GM10248 (cell line): ENCODE measurements at places on chromosomes 1 and 21.
A peak's percentile ranks its signal among the peaks of the same experiment; 100 is the strongest.

DNA sequence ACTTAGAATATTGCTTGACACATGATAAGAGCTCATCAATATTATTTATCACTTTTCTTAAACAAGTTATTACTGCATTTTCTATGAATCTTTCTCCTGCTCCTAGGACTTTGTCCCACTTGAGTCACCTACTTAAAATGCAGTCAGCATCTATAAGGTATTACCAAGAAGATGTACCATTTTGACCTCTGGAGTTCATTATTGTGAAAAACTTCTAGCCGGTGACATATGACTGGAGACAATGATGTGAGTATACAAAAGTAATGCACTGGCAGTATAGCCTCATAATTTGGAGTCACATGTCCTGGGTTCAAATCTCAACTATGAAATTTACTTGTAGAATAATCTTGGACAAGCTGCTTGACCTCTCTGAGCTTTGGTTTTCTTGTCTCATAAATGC is 278.5 kb downstream of the PLPP3 start:
- DNase-seq = no peak

DNA sequence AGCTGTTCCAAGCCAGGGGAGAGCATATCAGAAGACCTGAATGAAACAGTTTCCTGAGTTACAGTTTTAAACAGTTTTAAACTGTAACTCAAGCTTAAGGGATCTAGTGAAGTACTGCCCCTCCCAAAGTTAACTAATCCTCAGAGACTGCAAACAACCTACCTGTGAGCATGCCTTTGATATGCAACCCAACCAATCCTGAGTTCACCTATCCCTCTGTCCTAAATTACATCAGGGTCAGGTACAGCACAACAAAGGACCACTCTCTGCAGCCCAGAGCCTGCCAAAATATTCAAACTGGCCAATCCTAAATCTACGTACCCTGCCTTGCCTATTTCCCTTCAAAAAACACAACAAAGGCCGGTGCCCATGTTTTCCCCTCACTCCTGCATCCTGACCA is 32.8 kb upstream of the RAVER2 start:
- no peak for DNase-seq

DNA sequence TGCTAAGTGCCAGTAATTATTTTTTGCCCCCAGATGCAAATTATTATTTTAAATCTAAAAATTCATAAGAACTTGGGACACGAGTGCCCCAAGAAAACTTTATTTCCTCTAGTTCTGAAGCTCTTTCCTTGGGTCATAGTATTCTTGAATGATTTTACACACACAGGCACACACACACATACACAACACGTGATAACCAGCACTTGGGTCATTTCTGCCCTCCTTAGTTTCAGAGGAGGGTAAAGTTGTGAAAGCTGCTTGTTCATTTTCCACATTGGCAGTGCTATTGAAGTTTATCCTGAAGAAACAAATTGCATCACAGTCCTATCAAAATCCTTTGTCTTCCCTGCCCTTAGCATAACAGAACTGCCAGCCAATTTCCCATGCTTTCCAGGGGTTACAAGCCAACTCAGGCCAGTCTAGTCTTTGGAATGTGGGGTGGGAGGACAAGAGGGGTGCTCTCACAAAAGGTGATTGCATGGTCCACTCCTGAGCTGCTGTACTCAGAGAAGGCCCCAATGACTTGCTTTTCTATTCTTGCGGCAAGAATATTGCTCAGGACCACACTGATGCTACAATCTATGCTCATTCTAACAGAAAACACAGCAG is 98.5 kb upstream of the POGK start:
- no peak for DNase-seq

DNA sequence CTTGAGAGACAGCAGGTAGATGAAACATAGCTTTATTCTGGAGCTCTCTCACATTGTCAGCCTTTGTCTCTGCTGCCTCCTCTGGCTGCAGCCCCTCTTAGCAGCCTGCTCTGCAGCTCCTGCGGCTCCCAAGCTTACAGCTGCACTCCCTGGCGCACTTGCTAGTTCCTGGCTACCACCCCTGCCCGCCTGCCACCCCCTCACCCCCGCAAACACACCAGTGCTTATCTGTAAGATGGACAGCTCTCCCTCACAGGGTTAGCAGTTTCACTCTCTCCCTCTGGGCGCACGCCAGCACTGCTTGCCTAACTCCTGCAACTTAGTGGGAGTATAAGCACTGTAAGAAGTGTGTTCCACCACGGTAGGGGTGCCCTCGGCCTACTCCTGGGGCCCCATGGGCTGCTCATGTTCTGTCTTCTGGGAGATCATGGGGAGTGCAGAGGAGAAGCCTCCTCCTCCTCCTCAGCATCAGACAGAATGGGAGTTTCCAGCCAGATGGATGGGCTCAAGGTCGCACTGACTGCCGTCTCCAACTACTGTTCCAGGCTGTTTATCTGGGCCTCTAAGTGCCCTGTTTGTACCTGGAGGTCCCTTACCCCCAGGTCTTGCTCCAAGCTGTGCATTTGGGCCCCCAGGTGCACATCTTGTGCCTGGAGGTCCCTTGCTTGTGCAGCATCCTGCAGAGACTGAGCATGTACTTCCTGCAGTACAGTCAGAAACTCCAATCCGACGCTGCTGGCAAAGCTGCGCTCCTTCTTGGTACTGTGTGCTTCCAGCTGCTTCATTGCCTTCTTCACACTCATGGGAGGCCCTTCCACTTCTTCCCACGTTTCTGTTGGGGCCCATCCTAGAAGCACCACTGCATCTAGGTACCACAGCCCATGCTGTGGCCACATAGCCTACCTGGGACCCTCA is 1388.1 kb downstream of the AMY1C start:
- peak; percentile 18 for DNase-seq

DNA sequence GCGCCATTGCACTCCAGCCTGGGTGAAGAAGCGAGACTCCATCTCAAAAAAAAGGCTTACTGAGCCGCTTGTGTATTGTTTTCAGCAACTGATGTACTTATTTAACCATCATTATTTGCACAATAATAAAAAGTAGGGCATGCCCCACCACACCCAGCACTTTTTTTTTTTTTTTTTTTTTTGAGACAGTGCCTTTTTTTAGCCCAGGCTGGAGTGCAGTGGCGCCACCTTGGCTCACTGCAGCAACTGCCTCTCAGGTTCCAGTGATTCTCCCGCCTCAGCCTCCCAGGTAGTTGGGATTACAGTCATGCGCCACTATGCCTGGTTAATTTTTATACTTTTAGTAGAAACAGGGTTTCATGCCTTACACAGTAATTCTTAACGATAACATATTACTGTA is 12.2 kb upstream of the TRNAU1AP start:
- DNase-seq = no peak

DNA sequence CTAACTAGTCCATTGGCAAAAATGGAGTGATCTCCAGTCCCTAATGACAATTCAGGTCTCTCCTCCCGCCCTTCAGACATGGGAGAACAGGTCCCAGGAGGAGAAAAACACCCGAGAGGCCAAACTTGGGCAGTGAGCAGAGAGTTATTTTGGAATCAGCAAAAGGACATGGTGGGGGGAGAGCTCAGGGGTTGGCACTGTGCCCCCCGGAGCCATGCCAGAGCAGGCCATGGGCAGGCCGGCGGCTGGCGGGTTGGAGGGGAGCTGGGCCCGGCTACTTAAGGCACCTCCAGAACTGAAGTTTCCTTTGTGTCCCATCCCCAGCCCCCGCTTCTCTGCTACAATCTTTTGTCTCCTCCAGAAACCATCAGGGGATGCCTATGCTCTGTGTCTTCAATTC is 7.1 kb downstream of the LGR6 start:
- no peak for DNase-seq

DNA sequence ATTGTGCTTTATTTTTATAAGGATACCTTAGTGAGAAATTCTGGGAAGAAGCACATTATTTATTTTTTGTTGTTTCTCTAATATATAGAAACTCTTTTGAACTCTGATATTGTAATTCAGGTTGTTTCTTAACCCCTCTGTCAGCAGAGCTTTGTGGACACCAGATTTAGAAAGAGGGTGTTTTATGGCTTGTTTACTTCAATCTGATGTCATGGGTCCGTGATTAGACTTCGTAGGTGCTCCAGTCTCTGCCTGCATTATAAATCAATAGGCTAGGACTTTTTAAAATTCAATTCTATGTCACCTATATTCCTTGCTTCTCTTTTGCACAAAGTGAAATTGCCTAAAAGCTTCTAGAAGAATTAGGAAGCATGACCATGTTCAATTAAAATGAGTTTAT is 47.3 kb upstream of the CCDC190 start:
- DNase-seq = no peak

GRCh38 chr1:236837897-236838296 is 42.8 kb downstream of the MTR start:
- no peak for DNase-seq

- DNase-seq = no peak
These were observed 49.6 kb downstream of the LRRC71 start for GRCh38 chr1:156970017-156970416.

DNA sequence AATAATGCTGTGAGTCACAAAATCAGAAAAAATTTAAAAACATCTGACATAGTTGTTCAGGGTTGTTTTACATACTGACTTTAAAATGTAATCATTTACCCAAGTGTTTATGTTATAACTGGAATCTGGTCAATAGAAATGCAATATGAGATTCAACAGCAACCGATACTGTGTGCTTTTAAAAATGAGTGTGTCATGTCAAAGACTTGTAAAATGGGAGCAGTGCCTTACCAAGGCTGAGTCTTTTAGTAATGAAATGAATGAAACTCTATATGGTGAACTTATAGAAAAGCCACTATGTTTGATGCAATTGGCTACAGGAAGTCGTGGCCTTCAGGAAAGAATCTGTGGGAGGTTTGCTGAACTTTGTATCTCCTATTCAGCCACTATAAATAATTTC is 570.2 kb downstream of the DPYD start:
- no peak for DNase-seq

- no peak for DNase-seq
These were observed 546.4 kb downstream of the OMA1 start for GRCh38 chr1:58000116-58000515.

DNA sequence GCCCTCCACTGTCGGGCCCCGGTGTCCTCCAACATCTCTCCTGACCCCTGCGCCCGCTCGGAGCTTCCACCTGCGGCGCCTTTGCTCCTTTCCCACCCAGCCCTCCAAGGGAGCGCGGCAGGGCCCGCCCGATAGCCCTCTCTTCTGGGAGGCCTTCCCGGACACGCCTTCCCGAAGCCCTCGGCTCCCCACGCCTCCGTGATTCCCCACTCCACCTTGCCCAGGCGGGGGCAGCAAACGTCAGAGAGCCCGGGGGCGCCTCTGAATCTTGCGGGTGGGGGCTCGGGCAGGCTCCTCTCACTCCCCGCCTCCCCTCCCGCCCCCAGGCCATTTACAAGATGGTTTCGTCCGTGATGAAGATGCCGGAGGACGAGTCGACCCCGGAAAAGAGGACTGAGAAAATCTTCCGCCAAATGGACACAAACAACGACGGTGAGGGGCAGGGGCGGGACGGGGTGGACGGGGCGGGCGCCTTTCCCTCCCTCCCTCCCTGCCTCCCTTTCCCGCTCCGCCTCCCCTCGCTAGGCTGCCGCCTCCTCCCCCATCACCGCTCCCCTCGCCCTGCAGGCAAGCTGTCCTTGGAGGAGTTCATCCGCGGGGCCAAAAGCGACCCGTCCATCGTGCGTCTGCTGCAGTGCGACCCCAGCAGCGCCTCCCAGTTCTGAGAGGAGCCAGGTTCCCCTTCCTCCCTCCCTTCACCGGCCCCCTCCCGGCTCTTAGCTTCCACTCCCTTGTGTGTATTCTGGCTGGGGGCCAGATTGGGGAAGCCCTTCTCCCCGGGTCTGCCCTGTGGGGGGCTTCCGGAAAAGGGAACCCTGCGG is 7.1 kb downstream of the HPCA start:
- no peak for DNase-seq

DNA sequence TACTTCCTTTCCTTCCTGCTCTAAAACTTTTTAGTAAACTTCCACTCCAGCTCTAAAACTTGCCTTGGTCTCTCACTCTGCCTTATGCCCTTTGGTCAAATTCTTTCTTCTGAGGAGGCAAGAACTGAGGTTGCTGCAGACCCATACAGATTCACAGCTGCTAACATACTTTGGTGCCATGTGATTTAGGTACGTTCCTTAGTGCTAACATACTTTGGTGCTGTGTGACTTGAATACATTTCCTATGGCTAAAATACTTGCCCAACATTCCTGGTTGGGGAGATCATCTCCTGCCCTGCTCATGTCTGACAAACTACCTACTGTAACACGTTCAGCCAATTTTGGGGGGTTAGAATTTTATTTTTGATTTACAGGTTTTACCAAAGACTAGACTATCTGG is 6.8 kb upstream of the ZBTB40 start:
- DNase-seq = no peak

- DNase-seq = no peak
These were observed 1.5 kb upstream of the PPP2R5A start for GRCh38 chr1:212283741-212284140.

- DNase-seq = no peak
These were observed 429.0 kb downstream of the NEGR1 start for GRCh38 chr1:71853360-71853759.

GRCh38 chr1:58597076-58597475 is 20.0 kb upstream of the TACSTD2 start:
- DNase-seq = no peak

DNA sequence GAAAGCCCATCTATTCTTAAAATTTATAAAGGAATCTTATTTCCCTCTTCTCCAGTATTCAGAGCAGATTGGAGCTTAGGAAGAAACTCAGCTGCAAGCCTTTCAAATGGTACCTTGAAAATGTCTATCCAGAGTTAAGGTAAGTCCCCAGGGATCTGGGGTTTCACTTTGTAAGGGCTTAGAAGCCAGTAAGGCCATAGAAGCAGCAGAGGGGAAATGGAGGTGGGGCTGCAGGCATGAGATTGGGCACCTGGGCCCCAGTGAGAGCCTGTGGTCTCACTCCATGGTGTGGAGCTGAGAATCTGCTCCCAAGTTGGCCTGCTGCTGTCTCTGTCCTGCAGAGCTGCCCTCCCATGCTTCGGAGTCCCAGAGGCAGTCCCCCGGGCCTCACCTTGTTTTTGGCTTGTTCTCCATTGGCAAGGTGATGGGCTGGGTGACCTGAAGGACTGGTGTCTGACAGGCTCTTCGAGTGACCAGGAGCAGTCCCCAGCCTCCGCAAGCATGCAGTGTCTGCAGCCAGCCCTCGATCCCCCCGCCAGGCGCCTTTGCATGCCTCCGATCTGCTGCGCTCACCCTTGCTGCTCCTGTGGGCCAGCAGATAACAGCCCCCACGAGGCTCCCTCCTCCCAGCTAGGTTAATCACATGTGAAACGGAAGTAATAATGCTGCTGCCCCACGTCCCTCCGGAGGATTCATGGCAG is 163.1 kb downstream of the PGBD5 start:
- no peak for DNase-seq

GRCh38 chr21:35206141-35207125 is 157.3 kb upstream of the RUNX1 start:
- DNase-seq = peak; percentile 44

DNA sequence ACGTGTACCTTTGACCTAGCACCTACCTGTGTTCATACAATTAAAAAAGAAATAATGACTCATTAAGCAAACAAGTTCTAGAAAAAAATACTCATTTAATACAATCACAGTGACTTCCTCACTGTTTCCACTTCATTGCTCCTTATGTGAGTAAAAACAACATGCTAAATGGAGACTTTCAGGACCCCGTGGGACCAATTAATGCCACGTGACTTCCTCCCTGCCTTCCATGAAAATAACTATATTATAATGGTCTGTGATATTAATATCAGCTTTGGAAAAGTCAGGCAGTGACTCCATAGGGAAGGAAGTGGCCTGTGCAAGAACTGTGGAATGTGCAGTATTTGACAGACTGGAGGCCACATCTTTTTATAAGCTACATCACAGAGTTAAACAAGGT is 337.8 kb downstream of the HLX start:
- no peak for DNase-seq

- no peak for DNase-seq
These were observed 4.4 kb downstream of the SLC19A1 start for GRCh38 chr21:45537746-45538291.

GRCh38 chr1:217985641-217986040 is 299.5 kb upstream of the RRP15 start:
- no peak for DNase-seq
